NCI-H2029 (cell line): ENCODE measurements at places on chromosomes 4 and X.

DNA sequence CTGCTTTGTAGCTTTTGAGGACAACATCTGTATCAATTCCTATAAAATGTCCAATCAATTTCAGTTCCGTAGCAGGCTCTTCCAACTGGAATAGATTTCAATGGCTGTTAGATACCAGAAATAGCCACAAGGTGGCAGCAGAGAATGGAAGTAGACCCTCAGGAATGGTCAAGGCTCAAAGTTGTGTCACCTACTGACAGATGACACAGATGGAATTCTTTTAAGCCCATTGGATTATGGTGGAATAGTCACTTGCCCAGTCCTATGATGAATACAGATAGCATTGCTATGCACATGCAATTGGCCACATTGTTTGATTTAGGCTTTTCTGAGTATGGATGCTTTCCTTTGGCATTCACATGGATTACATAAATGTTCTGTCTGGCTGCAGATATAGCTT, 130.4 kb upstream of the RADX start:
- peak; percentile 10 for DNase-seq

GRCh38 chr4:20265726-20266125, 14.0 kb downstream of the SLIT2 start:
- DNase-seq, result no peak

DNA sequence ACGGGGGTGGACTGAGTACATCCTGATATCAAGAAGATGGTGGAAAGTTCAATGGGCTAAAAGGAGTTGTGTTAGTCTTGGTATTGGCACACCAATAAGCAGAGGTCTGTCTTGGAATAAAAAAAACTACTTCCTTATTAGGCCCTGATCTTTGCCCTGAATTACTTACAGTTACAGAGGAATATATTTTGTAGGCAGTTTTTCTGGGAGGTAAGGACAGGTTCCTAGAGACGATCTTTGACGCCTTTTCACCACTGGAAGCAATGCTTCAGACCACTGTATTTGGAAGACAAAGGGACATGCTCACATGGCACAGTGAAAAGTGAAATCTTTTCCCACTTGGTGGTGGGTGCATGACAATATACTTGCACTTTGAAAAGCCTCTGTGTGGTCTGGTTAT, 618 bp upstream of the XK start:
- no peak for DNase-seq

GRCh38 chr4:30962939-30963338, 242.8 kb downstream of the PCDH7 start:
- no peak for DNase-seq

DNA sequence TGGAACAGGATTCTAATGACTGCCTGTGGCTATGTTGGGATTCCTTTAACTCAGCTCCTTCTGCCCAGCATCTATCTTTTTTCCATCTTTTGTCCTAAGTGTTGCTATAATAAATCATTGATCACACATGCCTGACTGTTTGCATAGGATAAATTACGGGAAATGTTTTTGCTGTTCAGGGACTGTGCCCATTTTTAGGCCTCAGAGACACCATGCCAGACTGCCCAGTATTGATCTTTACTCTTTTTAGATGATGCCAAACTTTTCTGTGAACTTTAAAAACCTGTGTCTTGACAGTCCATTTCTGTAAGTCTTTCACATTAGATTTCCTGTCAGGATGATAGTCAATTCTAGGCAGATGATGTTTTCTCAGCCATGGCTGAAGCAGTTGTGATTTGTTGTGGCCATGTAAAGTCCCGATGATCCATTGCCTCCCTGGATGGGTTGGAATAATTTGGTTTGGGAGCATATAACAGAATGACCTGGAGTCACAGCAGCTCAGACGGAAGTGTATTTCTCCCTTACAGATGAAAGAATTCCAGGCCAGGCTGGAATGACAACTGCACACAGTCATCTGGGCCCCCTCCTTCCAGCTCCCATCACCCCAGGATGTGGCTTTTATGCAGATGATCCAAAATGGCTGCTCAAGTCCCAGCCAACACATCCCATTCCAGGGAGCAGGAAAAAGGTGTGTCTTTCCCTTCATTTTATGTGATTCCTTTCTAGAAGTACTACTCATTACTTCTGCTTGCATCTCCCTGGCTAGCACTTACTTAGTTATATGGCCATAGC, 3.4 kb downstream of the HTT-AS start:
- DNase-seq, result no peak

DNA sequence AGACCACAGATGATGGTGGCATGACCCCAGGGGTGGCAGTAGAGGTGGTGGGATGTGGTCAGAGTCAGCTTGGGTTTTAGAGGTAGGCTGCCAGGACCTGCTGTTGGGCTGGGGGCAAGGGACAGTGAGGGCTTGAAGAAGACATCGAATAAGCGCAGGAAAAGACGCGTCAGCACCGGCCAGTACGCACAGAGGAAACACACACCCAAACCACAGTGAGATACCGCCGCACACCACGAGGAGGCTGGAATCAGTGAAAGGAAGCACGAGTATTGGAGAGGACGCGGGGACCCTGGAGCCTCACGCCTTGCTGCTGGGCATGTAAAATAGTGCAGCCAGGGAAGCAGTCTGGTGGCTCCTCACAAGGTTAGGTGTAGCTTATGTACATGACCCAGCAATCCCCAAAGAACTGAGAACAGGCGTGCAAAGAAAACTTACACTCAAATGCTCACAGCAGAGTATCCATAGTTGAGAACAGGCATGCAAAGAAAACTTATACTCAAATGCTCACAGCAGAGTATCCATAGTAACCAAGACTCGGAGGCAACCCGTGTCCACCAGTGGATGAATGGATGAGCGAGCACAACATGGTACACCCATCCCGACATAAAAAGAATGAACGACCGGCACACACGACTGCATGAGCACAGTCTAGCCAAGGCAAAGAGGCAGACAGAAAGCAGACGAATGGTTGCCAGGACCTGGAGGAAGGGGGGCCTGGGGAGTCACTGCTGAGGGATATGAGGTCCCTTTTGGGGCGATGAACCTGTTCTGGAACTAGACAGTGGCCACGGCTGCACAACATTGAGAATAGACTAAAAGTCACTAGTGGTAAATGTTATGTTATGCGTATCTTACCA, 13.3 kb downstream of the PDZD4 start:
- no peak for DNase-seq

GRCh38 chr4:108107101-108107500, 61.6 kb downstream of the LEF1 start:
- DNase-seq, result no peak

- DNase-seq, result no peak
Observed at GRCh38 chr4:163353054-163353453, 9.4 kb downstream of the NPY5R start.

DNA sequence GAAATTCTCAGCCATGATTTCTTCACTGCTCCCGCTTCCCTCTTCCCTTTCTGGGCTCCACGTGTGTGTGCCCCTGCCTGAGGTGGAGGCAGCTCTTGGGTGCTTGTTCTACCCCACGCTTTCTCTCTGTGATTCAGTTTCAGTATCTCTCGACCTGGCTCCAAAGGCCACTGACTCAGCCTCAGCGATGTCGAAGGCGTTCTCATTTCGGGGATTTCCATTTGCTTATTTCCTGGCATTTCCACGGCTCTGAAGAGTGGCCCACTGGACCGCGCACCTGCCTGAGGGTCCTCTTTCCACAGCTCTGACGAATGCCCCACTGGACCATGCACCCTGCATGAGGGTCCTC, 52.4 kb downstream of the GAK start:
- DNase-seq, result no peak

DNA sequence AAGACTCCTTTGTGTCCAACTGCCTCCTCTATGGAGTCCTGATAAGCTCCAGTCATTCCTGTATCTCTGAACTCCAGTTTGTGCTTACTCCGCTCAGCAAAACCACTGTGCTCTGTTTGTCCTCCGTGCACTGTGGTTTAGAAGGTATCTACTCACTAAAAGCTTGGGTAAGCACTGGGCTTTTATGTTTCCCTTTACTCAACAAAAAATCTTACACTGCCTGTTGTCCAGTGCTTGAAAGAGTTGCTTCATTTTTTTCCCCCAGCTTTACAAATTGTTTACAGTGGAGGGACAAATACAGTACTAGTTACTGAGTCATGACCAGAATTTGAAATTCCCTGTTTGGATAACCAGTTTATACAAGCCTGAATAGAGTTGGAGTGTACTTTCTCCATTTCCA, 545.3 kb upstream of the FAT1 start:
- DNase-seq, result no peak

GRCh38 chr4:43959976-43960375, 488.6 kb downstream of the KCTD8 start:
- DNase-seq, result no peak

- no peak for DNase-seq
Observed at GRCh38 chrX:20037186-20037585, 46.3 kb upstream of the BCLAF3 start.

- no peak for DNase-seq
Observed at GRCh38 chrX:142036116-142036515, 132.4 kb downstream of the MAGEC1 start.

DNA sequence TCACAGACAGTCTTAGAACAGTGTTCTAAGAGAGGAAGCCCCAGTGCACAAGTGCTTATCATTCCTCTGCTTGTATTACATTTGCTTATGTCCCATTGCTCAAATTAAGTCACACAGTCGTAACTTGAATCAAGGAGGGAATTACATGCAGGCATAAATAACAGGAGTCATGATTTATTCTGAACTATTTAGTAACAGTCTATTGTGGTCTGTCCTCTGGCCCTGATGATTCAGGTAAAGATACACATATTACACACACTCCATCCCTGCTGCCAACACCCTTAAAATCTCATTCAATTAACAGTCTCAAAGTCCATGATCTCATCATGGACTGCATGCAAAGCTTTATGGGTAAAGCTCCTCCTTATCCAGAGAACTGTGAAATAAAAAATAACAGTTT, 60.1 kb downstream of the GRIA2 start:
- DNase-seq, result no peak

- no peak for DNase-seq
Observed at GRCh38 chr4:112029771-112030171, 115.5 kb upstream of the FAM241A start.

DNA sequence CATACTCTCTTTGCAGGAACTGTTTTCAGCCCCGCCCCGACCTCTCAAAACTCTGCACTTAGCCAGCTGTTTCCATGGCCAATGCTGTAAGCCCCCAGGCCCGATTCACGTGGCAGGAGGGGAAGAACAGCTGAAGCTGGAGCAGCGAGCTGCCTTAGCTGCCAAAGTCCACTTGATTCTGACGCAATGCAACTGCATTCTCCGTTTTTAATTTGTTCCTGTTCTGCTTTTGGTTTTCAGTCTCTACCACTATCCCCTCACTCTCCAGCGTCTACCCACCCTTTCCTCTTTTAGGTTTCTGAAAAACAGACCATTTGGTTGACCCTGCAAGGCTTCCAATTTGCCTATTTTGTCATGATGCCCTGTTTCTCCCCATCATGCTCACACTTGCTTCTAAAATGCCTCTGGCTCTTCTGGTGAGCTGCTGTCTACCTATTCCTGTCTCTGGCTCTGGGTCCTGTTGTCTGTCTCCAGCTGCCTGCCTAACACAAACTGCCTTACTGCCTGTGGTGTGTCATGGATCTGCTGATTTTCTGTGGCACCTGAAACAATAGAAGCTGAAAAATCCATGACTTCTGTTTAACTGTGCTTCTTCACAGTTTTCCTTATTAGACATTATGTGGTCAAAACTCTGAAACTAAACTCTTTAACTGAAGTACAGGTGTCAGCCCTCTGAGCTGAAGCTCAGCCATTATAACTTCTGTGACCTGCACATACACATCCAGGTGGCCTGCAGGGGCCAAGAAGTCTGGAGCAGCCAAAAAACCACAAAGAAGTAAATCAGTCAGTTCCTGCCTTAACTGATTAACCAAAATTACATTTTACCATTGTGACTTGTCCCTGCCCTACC, 160.5 kb upstream of the AGTR2 start:
- DNase-seq, result no peak

- no peak for DNase-seq
Observed at GRCh38 chrX:112760697-112761096, 79.9 kb downstream of the AMOT start.

- no peak for DNase-seq
Observed at GRCh38 chr4:175035905-175036304, 117.7 kb downstream of the ADAM29 start.

DNA sequence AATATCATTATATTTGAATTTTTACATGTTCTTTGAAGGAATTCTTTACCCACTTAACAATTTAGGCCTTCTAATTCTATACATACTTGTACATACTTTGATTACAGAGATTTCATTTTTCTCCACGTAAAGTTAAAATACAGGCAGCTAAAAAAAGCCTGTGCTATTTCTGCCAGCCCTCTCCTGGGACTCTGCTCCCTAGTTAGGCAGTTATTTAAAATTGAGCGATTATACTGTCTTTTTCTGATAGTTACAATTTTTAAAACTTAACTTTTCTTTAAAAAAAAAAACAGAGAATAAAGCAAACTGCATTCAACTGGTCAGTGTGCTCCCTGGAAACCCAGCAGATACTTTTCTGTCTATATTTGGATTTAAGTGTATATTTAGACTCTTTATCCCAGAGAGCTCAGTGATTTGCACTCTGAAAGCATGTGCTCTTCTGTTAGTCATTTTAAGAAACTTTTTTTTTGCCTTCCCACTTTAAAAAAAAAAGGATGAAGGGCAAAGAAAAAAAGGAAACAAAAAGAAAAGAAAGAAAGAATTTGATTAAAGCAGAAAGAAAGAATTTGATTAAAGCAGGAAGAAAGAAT, 18.1 kb upstream of the FAM241A start:
- no peak for DNase-seq

DNA sequence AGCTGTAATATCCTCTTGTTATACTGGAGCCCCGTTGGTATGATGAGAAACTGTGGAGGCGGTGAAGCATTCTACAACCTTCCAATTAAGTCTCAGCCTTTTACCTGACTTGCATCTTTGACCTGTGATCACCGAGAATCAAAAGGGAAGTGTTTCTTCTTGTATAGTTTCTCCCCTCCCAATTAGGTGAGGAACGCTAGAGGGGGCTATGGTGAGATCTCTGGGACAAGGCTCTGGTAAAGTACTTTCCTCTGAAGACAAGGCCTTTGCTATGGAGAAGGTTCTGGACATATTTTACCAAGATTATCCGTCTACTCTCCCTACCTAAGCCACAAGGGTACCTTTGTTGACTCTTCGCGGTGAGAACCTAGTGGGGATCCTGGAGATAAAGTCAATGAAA, 111.3 kb downstream of the CBLL2 start:
- DNase-seq, result no peak
